A172 (cell line): ENCODE measurements at places on chromosomes 7 and 10. TPM values are rescaled to one million over a fixed set of nuclear protein-coding genes. Genes with fewer than 3 reads are reported as not detected.

The GRM3 gene
- total RNA-seq = not detected in 2 replicates

The C10orf105 gene
- not detected in 2 replicates for total RNA-seq

The PAX4 gene
- not detected in 2 replicates for total RNA-seq

The RADIL gene
- 1.9 and 5.1 TPM in 2 replicates for total RNA-seq

The PNLIP gene
- total RNA-seq = not detected in 2 replicates

The PKD1L1 gene
- 0.69 TPM in 1 of 2 replicates, not detected in the other for total RNA-seq

The AOC1 gene
- total RNA-seq = not detected in 2 replicates

The DLD gene
- total RNA-seq = 128 and 363 TPM in 2 replicates

The CTNNA3 gene
- under 0.01 TPM in 1 of 2 replicates, not detected in the other for total RNA-seq

The CPEB3 gene
- total RNA-seq = 0.28 and 0.69 TPM in 2 replicates

GRCh38 chr10:109405338-109405737, 518.0 kb downstream of the XPNPEP1 start:
- no peak for DNase-seq

DNA sequence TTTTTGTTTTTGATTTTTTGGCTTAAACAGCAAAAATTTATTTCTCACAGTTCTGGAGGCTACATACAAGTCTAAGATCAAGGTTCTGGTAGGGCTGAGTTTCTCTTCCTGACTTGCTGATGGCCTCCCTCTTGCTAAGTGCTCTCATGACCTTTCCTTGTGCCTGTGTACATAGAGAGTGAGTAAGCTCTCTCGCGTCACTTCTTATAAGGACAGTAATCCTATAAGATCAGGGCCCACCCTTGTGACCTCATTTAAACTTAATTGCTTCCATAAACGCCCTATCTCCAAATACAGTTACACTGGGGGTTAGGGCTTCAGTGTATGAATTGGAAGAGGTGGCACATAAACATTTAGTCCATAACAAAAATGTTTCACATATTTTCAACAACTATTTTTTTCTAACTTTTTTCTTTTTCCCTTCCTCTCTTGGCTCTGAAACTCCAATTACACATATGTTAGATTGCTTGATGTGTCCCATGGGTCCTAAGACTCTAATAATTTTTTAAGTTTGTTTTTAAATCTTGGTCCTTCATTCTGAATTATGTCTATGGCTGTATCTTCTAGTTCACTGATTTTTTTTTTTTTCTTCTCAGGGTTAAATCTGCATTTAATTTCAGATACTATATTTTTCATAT, 149.8 kb downstream of the HBP1 start:
- no peak for DNase-seq

DNA sequence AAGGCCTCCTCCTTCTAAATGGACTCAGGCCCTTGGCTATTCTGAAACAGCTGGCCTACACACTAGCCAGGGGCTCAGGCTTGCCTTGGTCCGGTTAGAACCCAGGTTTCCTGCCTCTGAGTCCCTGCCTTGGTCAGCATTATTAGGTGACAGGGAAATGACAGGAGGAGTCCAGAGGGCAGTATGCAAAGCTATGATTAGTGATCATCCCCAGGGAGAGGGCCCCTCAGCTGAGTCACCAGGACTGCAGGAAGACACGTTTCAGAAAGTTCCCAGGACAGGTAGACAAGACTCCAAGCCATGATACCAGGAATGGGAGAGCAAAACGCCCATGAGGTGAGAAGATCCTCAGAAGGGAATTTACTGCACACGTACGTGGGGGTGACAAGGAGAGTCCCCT, 301.1 kb upstream of the COBL start:
- DNase-seq = no peak

- peak; percentile 95 for DNase-seq
These were observed 481.5 kb upstream of the AKR1E2 start for GRCh38 chr10:4344492-4344994.

DNA sequence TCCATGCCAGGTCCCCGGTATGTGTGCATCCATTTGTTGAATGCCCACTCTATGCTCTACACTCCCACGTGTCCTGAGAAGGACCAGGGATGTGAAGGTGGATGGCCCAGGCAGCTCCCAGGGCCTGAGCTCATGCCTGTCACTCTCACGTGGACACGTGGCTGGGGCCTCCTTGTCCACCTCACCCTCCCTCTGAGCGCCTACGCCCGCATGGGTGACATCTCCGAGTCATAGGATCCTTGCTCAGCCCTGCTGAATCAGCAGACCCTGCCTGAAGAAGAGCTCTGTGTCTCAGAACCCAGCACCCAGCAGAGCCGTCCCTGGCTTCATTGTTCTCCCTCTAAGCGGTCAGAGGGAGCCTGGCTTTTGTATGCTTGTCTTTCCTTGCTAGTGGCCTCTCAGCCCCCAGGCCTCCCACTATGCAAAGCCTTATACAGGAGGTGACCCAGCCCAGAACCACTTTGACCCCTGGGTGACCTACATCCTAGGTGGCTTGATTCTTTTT, 107.9 kb upstream of the PPIF start:
- peak; percentile 60 for DNase-seq

DNA sequence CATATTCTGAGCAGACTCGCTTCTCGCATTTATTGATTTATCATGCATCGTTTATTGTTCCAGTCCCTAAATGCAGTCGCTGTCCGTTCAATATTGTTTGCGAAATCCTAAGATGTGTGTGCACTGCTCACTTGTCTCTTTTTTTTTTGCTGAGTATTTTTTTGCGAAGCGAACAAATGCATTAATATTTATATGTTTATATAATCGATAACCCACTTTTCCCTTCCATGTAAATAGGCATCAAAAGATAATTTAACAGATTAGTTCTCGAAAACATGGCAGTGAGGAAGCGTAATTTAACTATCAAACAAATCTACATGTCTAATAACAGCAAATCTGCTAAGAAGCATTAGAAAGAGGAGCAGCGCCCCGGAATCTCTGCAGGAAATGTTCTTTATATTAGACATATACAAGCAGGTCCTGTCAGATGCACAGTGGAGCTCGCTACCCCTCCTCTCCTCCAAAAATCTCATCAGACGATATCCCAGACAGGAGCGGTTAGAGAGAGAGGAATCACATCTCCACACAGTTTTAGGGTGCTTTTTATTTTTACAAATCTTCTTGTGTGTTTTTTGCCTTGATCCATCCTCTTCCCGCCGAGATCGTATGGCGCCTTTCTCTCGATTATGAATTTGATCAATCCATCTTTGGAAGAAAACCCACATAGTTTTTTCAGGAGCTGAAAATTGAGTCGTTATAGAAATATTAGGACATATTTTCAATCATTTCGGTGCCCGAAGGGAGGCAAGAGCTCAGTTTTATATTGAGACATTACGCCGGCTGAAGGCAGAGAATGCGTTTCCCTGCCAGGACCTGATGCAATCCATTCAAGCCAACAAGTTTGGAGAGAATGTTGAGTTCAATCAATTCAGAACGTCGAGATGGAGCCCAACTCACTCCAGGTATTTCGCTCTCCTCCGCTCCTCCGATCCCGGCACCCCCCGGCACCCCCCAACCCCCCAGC, at the start of gene ARID5B:
Gene ARID5B (plus strand): TSS at position 871 of the 964 bp plus-strand sequence. CDS start 11 bp downstream, at position 882.
- DNase-seq = peak; percentile 60

GRCh38 chr10:30045961-30046360, 13.4 kb downstream of the JCAD start:
- DNase-seq = no peak

- no peak for DNase-seq
These were observed 12.4 kb upstream of the ZNF862 start for GRCh38 chr7:149825567-149826343.

GRCh38 chr7:80721883-80722615, 83.6 kb downstream of the CD36 start:
- DNase-seq = peak; percentile 82

DNA sequence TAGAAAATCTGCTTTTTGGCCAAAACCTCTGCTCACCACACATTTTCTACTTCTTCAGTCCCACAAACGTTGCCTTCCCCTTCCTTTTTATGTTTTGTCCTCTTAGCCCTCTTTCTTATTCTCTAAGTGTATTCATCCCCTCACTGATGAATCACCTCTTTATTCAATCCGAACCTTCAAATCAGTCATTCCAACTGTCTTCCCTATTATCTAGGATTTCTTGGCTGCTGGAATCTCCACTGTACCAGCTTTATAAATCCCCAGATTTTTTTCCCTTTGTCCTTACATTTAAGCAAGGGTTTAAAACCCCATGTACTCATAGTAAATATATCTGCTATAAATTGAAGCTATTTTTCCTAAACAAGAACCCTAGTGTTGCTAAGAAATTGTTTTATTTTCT, 176.9 kb downstream of the SEMA3A start:
- no peak for DNase-seq

- no peak for DNase-seq
These were observed 361.0 kb upstream of the FZD8 start for GRCh38 chr10:36003031-36003600.

- no peak for DNase-seq
These were observed 430.1 kb upstream of the ETV1 start for GRCh38 chr7:14419531-14419930.

- DNase-seq = no peak
These were observed 28.3 kb upstream of the RALA start for GRCh38 chr7:39594988-39595620.

GRCh38 chr7:24812305-24812945, 55.2 kb upstream of the GSDME start:
- peak; percentile 51 for DNase-seq

GRCh38 chr7:44161371-44161770, 20.2 kb upstream of the MYL7 start:
- no peak for DNase-seq

- no peak for DNase-seq
These were observed 103.3 kb downstream of the ACTR3B start for GRCh38 chr7:152862856-152863255.
